CD4-positive, alpha-beta T cell (primary cell): ENCODE measurements at places on chromosomes 2 and 18. TPM values are rescaled to one million over a fixed set of nuclear protein-coding genes. Genes with fewer than 3 reads are reported as not detected.
A peak's percentile ranks its signal among the peaks of the same experiment; 100 is the strongest.

- no peaks in the 10 kb centered on the region for H3K36me3 ChIP-seq
- no peak overlapping the region for H3K27ac ChIP-seq
- no peak overlapping the region for H3K4me3 ChIP-seq
Measured at GRCh38 chr18:51010218-51010617, 19.8 kb upstream of the SMAD4 start.

GRCh38 chr2:236531996-236532395 is 37.6 kb upstream of the ACKR3 start:
- DNase-seq, result no peak
- no peak overlapping the region for H3K27ac ChIP-seq
- H3K4me1 ChIP-seq, result peaks cover 20% of the 10 kb centered on the region
- H3K36me3 ChIP-seq, result no peaks in the 10 kb centered on the region

SNX17 gene
- 67.9 TPM for total RNA-seq

DNA sequence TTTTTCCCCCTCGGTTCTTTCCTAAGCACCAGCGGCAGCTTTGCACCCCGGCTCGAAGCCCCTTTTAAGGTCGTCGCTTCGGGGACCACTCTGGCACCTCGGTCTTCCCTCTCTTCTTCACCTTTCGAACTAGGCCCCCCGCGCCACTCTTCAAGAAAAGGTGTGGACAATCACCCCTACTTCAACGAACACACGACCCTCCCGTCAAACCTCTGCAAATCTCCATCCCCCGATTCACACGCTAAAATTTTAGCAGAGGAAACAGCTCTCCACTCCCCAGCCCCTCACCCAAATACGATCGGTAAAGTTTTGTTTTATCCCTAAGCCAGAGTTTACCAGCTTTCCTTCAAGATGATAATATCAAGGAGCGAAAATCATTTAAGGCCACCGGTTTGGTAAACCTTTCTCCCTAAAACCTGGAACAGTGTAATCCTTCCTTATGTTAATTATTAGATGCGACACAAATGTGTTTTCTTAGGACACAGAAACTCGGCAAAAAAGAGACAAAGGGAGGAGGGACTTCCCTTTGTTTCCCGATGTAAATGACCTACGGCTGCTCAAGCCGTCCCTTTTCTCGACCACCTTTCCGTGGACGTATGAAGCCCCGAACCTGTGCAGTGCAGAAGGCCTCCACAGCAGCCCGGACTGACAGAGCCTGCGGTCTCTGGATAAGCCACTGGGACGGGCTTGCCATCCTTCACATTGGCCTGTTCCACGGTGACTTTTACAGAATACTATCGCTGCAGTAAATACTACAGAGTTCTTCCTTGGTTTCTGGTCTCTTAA is 85.2 kb downstream of the RBMS1 start:
- no peaks in the 10 kb centered on the region for H3K27me3 ChIP-seq
- peaks cover 3% of the 10 kb centered on the region for H3K36me3 ChIP-seq
- DNase-seq, result no peak
- H3K4me3 ChIP-seq, result peak overlapping the region; percentile 45
- peaks cover 51% of the 10 kb centered on the region for H3K4me1 ChIP-seq

GRCh38 chr2:173027181-173028128 is 48.2 kb upstream of the MAP3K20 start:
- H3K4me1 ChIP-seq, result no peaks in the 10 kb centered on the region
- H3K27me3 ChIP-seq, result no peaks in the 10 kb centered on the region
- no peaks in the 10 kb centered on the region for H3K36me3 ChIP-seq
- H3K27ac ChIP-seq, result no peak overlapping the region
